ENCODE measurements at places on chromosomes 4 and X.

DNA sequence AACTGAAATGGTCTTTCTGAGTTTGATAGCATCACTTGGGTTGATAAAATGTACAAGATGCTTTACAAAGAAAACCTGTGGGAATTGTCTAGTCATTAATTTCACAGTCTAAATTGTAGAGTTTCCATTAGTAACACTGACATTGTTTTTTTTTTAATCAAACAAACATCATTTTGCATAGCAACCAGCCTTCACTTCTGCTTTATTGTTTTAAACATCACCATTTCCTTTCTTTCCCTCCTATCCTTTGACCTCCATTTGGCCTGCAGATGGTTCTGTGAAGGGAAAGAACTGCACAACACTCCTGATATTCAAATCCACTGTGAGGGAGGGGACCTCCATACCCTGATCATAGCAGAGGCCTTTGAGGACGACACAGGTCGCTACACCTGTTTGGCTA, 171.1 kb downstream of the PALLD start:
- DNase-seq, result no peak

DNA sequence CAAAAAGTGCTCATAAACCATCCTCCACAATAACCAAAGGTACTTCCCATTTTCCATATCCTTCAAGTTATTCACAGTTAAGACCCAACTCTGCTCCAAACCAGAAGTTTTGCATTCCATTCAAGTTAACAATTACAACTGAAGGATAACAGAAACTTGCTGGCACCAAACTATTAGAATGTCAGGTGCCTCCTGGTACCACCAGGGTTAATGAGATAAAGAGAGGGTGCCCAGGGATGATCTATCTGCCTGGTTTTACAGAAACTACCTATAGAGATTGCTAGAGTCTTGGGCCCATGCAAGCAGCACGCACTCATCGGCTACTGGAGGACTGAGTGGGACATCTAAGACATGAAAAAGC, 114.6 kb downstream of the RBM47 start:
- DNase-seq, result no peak

- no peak for DNase-seq
Measured at GRCh38 chr4:164768516-164768915, 14.6 kb downstream of the SMIM31 start.

DNA sequence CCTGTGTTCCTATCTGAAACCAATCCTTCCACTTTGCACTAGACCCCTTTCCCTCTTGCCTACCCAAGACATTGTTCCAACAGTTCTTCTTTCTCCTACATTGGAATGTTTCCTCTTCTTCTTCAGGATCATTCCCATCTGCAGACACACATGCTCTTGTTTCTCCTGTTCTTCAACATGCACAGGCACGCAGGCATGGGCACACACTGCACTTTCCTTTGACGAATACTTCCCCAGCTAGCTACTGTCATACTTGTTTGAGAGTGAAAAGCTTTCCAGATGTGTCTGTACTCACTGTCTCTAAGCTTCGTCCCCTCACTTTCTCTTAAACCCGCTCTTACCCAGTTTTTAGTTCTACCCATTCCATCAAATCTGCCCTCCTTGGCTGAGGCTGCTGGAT, 31.8 kb upstream of the ERVMER34-1 start:
- no peak for DNase-seq

GRCh38 chr4:73718375-73719373, 21.7 kb upstream of the CXCL8 start:
- no peak for DNase-seq
